Anterior cingulate cortex (tissue), 58 donors: ENCODE measurements at places on chromosomes 11 and 22.

DNA sequence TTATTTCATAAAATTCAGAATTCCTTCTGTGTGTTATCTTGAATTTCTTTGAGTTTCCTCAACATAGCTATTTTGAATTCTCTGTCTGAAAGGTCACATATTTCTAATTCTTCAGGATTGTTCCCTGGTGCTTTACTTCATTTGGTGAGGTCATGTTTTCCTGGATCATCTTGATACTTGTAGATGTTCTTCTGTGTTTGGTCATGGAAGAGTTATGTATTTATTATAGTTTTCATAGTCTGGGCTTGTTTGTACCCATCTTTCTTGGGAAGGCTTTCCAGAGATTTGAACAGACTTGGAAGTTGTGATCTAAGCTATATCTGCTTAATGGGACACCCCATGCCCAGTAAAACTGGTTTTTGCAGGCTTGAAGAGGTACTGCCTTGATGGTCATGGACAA lies 149.6 kb downstream of the METTL15 start:
- DNase-seq: no peak

- no peak for DNase-seq
These were observed 24.1 kb upstream of the RASL10A start for GRCh38 chr22:29339381-29340235.

DNA sequence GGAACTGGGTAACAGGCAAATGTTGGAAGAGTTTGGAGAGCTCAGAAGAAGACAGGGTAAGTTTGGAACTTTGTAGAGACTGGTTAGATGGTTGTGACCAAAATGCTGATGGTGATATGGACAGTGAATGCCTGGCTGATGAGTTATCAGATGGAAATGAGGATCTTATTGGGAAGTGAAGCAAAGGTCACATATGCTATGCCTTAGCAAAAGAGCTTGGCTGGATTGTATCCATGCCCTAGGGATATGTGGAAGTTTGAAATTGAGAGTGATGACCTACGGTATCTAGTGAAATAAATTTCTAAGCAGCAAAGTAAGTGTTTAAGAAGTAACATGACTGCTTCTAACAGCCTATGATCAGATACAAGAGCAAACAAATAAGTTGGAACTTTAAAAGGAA lies 17.8 kb downstream of the BBOX1 start:
- DNase-seq: no peak

- no peak for DNase-seq
These were observed 2354.7 kb upstream of the RAG2 start for GRCh38 chr11:38952698-38953097.

DNA sequence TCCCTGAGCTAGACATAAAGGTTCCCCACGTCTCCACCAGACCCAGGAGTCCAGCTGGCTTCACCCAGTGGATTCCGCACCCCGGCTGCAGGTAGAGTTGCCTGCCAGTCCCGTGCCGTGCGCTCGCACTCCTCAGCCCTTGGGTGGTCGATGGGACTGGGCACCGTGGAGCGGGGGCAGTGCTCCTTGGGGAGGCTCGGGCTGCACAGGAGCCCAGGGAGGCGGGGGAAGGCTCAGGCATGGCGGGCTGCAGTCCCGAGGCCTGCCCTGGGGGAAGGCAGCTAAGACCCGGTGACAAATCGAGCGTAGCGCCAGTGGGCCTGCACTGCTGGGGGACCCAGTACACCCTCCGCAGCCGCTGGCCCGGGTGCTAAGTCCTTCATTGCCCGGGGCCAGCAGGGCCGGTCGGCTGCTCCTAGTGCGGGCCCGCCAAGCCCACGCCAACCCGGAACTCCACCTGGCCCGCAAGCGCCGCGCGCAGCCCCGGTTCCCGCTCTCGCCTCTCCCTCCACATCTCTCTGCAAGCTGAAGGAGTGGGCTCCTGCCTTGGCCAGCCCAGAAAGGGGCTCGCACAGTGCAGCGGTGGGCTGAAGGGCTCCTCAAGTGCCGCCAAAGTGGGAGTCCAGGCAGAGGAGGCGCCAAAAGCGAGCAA lies 9.5 kb upstream of the TREH start:
- DNase-seq: no peak

- DNase-seq: no peak
These were observed 42.2 kb upstream of the PRSS23 start for GRCh38 chr11:86758171-86758570.

GRCh38 chr11:67372993-67373647 lies at the start of gene CLCF1:
TSS of gene CLCF1 (minus strand) at chr11:67373598. CDS start at chr11:67373539, 59 bp downstream.
- DNase-seq: no peak

GRCh38 chr11:61697078-61697502 lies 16.9 kb downstream of the DAGLA start:
- no peak for DNase-seq

GRCh38 chr22:26461188-26461810 lies 22.3 kb downstream of the HPS4 start:
- peak; percentile 51 for DNase-seq

DNA sequence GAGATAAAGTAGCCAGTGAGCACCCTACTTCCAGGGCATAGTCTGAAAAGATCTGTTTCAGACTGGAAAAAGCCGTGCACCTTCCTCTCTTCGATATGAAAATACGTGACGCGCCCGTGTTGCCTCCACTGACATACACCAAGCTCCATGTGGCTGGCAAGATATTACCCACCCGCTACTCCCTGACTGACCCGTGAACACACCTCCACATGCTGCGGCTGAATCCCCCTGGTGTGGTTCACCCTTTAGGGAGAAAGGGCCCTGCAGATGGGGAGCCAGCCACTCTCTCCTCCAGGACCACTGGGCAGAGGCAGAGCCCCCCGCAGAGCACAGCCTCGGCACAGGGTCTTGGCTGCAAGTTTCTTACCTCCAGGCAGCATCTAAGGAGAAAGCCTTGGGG lies 245.0 kb downstream of the BRD1 start:
- DNase-seq: no peak

DNA sequence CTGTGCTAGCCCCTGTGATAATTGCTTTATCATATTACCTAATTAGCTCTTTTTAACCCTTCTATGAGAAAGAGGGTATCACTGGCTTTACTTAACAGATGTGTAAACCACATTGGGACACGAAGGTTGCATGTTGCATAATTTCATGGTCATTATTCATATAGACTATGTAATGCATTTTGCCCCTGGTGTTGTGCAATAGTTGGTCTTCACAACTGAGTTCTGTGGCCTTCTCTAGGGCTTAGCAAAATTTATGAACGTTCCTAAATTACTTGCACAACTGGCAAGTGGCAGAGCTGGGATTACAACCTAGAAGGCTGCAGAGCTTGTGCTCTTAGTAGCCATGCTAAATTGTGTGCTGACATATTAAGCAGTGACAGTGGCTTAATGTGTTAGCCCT lies 34.6 kb upstream of the PDGFD start:
- no peak for DNase-seq

- DNase-seq: no peak
These were observed 15.8 kb upstream of the ACR start for GRCh38 chr22:50722048-50722701.

DNA sequence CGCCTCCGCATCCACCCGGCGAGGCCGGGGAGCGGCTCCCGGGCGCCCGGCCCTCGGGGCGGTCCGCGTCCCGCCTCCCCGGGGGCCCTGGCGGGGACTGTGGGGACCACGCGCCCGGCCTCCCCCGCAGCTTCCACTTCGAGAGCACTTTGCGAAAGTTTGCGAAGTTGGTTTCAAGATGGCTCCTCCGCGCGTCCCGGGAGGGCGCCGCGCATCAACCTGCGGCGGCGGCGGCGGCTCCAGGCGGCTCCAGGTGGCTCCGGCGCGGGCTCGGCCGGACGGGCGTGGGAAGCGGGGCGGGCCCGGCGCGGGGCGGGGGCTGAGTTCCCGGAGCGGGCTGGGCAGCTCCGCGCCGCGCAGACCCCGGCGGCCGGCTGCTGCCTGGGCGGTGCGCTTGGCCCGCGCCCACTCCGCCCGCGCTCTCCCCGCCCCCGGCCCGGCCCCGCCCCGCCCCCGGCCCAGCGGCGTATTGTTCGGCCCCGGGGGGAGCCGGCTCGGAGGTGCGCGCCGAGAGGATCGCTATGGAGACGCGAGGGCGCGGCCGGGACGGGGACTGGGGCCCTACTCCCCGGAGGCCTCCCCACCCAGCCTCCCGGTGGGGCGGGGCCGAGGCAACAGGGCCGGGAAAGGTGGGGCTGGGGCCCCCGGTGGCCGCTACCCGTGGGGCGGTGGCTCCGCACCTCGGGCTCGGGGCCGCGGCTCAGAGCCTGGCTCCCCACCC lies at the start of gene CELSR1:
TSS of gene CELSR1 (minus strand) at position 396 of the 721 bp plus-strand sequence. CDS start 450 bp downstream, outside the sequence.
- no peak for DNase-seq

DNA sequence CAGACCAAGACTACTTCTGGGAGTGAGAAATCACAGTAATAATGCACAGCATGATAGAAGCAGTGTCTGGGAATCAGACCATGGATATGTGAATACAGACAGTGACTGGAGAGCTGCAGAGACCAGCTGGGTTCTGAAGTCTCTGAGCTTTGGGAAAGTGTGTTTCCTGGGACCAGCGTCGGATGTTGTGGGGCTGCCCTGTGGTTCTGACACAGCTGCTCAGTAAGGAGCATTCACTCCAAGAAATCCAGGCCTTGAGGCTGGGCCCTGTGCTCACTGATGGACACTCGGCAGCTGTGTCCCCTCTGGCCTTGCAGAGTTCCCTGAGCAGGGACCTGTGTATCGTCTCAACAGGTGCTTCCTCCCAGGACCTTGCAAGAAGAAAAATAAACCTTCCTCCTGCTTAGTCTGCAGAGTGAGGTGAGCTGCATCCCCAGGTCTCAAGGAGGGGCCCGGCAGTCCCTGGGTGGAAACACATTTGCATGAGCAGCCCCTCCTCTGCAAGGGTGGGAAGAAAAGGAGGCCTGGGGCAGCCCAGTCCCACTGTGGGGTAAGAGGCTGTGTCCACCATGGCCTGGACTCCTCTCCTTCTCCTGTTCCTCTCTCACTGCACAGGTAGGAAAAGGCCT lies 107.9 kb downstream of the VPREB1 start:
- DNase-seq: no peak

GRCh38 chr22:42830161-42830560 lies 26.9 kb downstream of the ARFGAP3 start:
- DNase-seq: no peak

- no peak for DNase-seq
These were observed 7.3 kb upstream of the TBX1 start for GRCh38 chr22:19753090-19753842.

DNA sequence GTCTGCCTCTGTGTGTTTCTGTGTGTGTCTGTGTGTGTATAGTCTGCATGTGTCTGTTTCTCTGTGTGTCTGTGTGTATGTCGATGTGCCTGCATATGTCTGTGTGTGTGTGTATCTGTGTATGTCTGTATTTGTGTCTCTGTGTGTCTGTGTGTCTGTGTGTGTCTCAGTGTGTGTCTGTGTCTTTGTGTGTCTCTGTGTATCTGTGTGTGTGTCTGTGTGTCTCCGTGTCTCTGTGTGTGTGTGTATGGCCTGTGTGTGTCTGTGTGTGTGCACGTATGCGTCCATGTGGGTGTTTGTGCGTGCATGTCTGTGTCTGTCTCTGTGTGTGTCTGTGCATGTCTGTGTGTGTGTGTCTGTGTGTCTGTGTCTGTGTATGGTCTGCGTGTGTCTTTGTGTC lies 439 bp downstream of the SNX32 start:
- no peak for DNase-seq

DNA sequence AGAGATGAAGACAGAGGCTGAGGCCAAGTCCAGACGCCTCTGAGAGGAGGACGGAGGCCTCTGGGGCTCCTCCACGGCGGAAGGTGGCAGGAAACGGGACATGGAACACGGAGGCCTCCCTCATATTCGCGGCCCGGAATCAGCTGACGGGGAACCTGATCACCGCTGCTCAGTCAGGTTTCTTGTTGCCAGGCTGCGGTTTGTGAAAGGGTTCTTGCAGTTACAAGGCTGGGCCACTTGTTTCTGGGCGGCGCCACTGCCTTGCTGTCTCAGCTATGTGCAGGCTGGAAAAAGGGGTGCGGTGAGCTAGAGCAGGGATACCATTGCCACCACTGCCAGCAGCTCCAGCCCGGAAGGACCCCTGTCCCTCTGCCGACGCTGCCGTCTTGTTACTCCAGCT lies 10.0 kb upstream of the MMP1 start:
- DNase-seq: no peak

DNA sequence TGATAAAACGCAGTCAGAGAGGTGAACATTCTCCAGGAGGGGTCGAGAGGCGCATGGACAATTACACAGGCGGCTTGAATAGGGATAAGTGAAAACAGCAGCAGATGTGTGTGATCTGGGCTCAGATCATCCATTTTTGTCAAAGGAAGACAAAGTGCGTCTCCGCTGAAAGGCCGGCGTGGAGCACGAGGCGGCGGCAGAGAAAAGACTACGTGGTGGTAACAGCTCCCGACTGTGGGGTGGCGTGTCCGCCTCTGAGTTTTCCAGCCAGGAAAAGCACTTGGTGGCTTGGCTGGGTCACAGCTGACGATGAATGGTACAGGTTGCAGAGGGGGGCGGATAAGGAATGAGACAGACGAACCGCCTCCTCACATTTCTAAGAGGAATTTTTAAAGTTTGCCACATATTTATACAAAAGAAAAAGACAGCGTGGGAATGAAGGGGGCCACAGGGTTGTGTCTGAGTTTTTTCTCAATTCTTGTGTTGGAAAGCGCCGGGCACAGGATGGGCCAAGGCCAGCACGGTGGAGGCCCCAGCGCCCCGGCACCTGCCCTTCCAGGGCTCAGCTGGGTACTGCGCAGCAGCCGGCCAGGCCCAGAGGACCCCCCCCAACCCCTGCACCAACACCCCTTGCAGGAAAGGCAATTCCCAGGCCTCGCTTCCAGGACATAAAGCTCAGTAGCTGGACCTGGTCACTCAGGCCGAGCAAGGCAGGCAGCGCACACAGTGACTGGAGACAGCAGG lies 80.4 kb downstream of the TRMU start:
- DNase-seq: peak; percentile 24

DNA sequence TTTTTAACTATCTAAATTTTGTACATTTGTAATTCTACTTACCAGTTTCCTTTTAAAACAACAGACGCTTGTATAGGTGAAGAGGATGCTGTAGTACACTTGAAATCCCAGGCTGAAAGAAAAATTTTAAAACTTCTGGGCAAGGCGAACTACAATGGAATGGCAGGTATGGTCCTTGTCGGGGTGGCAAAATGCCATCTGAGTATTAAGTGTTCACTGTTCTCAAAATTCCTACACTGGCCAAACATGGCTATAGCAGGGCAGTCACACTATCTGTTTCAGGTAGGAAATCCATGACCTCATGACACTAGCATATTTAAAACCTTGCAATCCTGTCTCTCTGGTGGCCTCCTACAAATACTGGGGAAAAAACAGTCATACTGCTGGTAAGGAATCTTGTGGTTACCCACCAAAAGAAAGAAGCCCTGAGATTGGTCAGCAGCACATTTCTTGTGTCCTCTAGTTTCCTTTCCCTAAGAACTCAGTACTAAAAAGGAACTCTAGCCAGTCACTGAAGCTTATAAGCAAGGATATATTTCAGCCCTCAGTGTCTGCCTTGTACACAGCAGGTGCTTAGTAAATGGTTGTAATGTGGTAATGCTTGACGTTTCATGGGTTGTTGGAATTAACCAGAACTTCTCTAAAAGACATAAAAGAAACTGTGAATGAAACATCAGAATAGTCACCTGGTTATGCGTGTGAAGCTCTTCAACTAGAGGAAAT lies 5.2 kb upstream of the ZC3H12C start:
- DNase-seq: no peak

GRCh38 chr11:35483131-35483820 lies 42.1 kb downstream of the PAMR1 start:
- DNase-seq: no peak

- peak; percentile 41 for DNase-seq
These were observed 2.3 kb upstream of the FOLR1 start for GRCh38 chr11:72189455-72190250.

GRCh38 chr11:128834157-128834556 lies 32.9 kb downstream of the KCNJ1 start:
- no peak for DNase-seq
